ENCODE measurements at places on chromosomes 4 and X.
A peak's percentile ranks its signal among the peaks of the same experiment; 100 is the strongest.

DNA sequence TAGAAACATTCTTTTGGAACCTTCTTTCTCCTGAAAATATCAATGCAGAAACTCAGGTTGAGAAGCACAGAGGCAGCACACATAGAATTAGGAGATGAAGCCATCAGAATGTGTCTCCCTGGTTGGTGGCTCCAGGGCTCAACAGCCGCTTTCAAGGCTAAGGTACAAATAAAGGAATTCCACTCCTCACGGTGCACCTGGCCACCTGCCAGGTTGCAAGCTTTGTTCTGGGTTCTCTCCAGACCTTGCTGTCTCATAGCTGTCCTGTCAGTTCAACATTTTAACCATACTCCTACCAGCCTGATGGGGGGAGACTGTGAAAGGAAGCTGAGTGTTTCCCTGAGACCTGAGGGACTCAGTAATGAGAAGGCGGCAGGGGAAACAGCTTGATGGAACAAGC, 96.3 kb upstream of the HPF1 start:
- no peak for DNase-seq

DNA sequence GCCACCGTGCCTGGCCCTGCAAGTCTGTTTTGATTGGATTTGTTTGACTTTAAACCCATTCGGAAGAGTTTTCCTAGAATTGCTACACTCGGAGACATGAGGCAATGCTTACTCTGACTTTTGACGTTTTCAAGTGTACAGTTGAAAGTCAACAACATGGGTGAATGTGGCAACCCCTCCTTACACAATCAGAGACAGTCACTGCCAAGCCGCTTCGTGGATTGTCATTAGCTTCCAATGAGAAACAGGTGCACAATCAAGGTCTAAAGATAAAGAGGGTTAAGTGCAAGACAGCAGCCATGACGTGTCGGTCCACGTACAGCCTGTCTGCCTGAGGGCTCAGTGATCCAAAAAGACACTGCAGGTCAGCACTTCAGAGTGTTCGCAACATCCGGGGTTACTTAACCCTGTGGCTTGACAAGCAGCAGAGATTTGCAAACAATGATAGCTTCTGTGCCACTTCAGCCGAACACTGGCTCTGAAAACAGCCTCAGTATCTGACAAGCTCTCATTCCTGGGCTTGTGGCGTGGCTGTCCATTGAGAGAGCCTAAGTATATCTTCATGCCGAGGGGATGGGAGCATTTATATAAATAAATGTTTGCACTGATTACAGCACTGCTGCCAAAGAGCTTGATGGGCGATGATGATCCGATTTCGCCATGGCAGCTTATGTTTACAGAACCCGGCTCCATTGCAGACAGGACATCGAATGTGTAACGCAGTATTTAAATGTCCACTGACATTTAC, 180.0 kb downstream of the DHRSX start:
- DNase-seq, result no peak

DNA sequence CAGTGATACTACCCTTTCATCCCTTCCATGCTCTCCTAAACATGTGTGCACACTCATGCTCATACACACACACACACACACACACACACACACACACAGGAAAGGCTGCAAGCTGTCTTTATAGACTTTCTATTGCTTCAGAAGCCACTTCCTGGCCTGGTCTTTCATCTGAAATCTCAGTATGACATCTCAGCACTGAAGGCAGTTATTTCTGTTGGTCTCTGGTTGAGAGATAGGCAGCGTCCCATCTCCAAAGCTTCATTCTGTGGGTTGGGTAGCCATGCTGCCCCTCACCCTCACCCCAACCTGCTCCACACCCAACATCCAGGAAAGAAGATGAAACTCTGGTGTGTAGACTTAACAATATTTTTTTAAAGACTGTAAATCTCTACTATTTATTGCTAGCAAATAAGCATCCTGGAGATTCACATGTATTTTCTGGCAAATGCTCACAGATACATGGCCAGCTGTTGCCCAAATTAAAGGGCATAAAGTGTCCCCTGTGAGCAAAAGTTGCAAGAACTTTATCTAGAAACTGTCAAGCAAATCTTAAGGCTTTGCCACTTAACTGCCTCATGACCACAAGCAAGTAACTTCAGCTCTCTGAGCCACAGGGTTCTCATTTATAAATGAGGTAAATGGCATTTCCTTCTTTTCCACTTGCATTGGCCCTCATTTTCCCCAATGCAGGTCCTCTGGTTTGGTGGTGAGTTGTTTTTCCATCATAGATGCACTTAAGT, 189.8 kb upstream of the AFF2 start:
- DNase-seq, result no peak

GRCh38 chr4:83618991-83619645, 83.2 kb downstream of the GPAT3 start:
- DNase-seq, result no peak

GRCh38 chr4:94500685-94501084, 48.9 kb downstream of the PDLIM5 start:
- DNase-seq, result no peak

- DNase-seq, result no peak
These were observed 418 bp downstream of the TAB3 start for GRCh38 chrX:30888526-30889146.

GRCh38 chrX:134603806-134604700, 54.2 kb downstream of the PLAC1 start:
- no peak for DNase-seq

GRCh38 chrX:65581661-65582339, 47.2 kb upstream of the LAS1L start:
- peak; percentile 58 for DNase-seq

DNA sequence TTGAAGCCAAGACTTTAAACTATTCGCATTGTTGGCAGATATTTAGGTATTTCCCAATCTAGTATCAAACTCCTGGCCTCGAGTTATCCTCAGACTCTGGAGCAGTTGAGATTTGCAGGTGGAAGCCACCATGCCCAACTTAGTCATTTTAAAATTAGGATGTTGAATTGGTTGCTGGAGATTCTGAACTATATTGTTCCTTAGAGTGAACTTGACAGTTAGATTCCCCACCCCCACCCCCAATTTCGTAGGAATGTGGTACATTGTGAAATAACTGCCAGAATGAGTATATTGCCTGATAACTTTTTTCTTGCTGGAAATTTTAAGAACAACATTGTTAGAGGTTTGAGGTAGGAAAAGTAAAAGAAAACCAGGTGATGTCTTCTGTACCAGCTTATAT, 2.3 kb downstream of the NOCT start:
- no peak for DNase-seq

DNA sequence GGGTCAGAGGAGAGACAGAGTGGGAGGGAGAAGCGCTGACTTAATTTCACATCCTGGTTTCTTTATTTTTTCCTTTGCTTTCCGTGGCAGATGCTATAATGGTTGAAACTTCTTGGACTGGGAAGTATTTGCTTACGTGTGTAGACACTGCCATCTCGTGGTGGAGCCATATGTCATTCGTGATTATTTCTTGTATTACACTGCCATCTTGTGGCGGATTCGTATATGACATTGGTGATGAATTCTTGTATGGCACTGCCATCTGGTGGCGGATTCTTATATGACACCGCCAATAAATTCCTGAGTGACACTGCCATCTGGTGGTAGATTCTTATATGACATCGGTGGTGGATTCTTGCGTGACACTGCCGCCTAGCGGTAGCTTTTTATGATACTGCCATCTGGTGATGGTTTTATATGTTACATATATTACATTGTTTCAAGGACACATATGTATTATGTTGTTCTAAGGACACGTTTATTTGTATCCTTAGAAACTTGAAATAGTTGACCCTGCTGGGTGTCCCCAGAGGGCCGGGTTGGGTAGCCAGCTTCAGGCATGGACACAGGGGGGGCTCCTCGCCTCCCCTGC, 37.3 kb upstream of the CLCN4 start:
- peak; percentile 72 for DNase-seq

DNA sequence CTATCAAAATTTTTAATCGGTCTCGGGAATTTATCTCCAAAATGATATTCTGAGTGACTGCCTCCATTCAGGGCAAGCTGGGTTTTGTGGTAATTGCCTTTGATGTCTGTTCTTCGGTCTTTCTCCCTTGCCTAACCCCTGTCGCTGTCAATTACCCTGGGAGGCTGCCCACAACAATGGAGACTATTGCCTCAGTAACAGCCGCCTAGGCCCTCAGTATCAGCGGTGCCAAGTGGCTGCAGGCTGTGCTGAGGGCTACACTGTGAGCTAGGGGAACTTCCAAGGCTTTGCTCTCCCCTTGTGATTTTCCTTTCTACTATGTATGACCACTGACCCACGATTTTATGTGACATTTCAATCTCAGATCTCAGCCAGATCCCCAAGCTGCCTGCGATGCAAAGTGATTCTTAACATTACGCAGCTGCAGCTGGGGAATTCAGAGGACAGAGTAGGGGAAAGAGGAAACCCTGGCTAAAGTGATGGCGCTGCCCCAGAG, 36.3 kb upstream of the REST start:
- no peak for DNase-seq

GRCh38 chr4:92317047-92317446, 13.3 kb downstream of the GRID2 start:
- no peak for DNase-seq

- no peak for DNase-seq
These were observed 11.7 kb downstream of the C1GALT1C1 start for GRCh38 chrX:120617996-120618630.

DNA sequence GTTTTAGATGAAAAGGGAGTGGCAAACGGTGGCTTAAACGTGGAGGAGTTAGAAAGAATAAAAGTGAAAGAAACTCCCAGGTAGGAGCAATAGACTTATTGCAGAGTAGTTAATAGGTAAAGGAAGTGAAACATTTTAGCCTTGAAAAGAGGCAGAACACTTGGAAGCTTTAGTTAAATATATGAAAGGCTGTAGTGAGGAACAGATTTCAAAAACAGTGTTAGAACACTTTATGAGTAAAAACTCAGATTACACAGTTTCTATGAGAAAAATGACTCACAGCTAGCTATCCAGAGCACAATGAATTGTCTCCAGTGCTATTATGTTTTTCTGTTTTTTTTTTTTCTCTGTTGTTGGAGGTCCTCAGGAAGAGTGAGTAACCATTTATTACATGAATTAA, 45.8 kb downstream of the TACR3 start:
- no peak for DNase-seq

Data from renal cortex interstitium (tissue), 15 donors.